ENCODE measurements at places on chromosomes 3 and 15.

DNA sequence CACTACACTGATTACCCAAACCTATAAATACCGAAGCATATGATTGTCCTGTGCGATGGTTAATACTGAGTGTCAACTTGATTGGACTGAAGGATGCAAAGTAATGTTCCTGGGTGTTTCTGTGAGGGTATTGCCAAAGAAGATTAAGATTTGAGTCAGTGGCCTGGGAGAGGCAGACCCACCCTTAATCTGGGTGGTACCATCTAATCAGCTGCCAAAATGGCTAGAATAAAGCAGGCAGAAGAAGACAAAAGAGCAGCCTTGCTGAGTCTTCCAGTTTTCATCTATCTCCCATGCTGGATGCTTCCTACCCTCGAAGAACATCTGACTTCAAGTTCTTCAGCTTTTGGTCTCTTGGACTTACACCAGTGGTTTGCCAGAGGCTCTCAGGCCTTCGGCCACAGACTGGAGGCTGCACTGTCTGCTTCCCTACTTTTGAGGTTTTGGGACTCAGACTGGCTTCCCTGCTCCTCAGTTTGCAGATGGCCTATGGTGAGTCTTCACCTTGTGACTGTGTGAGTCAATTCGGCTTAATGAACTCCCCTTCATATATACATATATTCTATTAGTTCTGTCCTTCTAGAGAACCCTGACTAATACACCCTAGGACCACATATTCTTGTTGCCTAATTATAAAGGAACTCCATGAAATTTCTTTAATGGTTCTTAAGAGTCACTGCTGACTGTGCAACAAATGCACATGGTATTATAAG, 31.7 kb downstream of the CSNK1G1 start:
- DNase-seq, result no peak

- DNase-seq, result no peak
Measured at GRCh38 chr3:30768046-30768445, 126.4 kb downstream of the GADL1 start.

- DNase-seq, result peak; percentile 23
Measured at GRCh38 chr3:158713094-158713499, 19.2 kb downstream of the RARRES1 start.

GRCh38 chr3:161388855-161389254, 17.5 kb upstream of the SPTSSB start:
- no peak for DNase-seq

DNA sequence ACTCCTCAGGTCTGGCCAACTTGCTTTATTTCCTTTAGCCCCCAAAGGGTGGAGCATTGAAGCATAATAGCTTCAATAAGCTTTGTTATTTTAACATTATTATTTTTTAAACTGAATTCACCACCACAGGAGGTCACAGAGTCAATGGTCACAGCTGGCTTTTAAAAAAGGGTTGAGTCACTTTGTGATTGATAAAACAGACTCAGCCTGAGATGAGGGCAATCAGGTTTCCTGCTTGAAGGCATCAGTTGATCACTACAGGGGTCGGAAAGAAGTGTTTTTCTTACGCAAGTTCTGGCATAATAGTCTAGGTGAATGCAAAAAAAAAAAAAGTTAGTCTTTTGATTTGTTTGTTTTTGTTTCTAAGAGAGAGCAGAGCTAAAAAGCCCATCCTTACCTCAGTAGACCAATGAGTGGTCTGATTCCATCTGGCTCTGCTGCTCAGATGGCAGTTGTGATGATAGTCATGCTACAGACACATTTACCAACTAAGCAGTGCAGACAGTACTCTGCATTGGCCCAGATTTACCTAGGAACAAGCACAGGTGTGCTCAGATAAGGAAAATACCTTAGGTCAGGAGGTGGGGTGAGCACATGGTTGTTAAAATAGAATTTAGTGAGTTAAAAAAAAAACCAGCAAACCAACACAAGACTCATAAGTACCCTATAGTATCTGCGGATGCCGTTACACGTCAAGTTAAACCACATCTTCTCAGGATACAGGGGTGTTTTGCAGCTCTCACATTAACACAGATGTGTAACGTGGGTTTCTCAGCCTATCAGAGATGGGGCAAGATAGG, 22.6 kb downstream of the ZNF80 start:
- no peak for DNase-seq

GRCh38 chr15:78992416-78993256, 47.8 kb upstream of the CTSH start:
- DNase-seq, result no peak

GRCh38 chr15:90902840-90903732, at the start of gene MAN2A2:
Gene MAN2A2 (plus strand): TSS chr15:90903302. CDS start chr15:90904208, 906 bp downstream.
- DNase-seq, result peak; percentile 81

DNA sequence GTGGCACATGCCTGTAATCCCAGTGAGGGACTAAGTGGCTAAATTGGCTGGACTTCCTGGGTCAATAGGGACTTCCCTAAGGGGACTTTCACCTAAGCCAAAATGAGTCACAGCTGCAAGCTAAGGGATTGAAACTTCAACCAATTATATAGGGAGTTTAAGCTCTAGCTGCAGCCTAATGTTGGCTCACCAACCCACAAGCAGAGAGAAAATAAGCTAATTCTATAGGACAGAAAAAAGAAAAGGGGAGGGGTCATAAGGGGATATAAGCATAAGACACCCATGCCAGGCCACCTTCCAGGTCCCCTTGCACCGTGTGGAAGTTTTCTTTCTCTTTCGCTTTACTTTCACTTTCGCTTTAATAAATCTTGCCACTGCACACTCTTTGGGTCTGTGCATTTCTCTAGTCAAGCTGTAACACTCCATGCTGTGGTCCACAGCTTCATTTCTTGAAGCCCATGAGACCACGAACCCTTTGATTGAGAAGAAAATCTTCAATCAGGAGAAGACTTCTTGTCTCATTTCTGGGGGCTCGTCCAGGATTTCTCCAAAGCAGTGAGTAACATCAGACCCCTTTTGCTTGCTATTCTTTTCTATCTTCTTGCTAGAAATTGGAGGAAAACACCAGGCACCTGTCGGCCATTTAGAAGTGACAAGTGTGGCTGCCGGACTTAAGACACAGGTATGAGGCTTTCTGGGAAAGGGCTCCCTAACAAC, 192.3 kb downstream of the IGSF11 start:
- no peak for DNase-seq

GRCh38 chr3:10553591-10554235, 48.3 kb upstream of the ATP2B2 start:
- peak; percentile 57 for DNase-seq

DNA sequence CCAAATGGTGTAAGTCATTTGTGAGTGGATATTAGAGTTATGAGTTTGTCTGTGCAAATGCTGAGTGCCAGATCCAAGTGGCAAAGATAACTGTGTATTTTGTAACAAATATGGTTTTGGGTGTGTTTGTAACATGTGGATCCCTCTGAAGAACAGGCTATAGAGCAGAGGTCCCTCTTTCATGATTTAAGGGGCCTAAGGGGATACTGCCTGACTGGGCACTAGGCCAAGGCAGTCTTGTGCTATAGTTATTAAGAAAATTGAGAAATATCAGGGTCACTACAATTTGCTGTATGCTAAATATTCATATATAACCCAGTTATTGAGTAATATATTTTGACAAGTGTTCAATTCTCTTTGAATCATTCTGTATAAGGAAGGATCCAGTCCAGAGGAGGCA, 555.6 kb upstream of the RGMA start:
- DNase-seq, result no peak

DNA sequence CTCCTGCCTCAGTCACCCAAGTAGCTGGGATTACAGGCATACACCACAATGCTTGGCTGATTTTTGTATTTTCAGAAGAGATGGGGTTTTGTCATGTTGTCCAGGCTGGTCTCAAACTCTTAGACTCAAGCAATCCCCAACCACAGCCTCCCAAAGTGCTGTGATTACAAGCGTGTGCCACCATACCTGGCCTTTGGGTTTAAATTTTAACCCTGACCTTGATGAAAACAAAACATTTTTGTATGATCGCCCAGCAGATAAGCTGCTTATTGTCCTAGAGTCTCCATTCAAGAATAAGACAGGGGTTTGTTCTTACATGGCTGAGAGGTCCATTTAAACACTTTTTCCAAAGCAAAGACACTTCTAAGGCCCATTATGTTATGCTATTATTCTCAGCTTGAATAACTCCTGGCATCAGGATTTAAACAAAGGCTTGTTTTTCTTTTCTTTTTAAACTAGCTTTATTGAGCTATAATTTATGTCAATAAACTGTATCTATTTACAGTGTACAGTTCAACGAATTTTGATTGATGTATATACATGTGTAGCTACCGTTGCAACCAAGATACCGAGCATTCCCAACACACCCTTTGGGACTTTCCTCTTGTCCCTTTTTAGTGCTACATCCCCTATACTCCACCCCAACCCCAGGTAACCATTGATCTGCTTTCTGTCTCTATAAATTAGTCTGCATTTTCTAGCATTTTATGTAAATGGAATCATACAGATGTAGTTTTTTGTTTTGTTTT, 1.4 kb upstream of the MUC13 start:
- DNase-seq, result no peak

DNA sequence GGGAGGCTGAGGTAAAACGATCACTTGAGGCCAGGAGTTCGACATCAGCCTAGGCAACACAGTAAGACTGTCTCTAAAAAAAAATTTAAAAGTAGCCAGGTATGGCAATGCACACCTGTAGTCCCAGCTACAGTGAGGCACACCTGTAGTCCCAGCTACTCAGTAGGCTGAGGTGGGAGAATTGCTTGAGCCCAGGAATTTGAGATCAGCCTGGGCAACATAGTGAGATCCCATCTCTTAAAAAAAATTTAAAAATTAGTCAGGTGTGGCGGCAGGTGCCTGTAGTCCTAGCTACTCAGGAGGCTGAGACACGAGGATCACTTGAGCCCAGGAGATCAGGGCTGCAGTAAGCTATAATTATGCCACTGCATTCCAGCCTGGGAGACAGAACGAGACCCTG, 6.8 kb downstream of the MESD start:
- no peak for DNase-seq

DNA sequence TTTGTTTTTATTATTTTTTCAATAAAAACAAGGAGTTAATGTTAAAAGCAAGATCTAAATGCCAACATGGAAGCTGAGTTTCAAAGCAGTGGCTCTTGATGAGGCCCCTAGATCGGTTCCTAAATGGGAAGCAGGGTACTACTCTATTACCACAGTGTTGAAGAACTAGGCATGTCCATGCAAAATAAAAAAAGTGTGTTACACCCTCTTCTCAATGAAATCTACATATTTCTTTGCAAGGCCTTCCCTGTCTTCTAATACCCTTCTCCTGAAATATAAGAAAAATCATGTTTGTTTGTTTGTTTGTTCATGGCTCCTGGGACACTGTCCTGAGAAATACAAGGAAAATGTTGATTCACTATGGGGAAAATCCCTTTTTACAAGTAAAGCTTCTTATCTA, 12.2 kb upstream of the SLC25A36 start:
- no peak for DNase-seq
